Fibroblast of lung (primary cell): ENCODE measurements at places on chromosomes 2 and 18. TPM values are rescaled to one million over a fixed set of nuclear protein-coding genes. Genes with fewer than 3 reads are reported as not detected.

Gene ALK
- 0.01 and 0.02 TPM in 2 replicates for polyA plus RNA-seq

Gene DSG2
- 1.1 and 1.6 TPM in 2 replicates for polyA plus RNA-seq

Gene GALNT14
- polyA plus RNA-seq: 0.15 and 0.25 TPM in 2 replicates

- DNase-seq: no peak
Measured at GRCh38 chr2:136225950-136226835, 108.2 kb upstream of the CXCR4 start.

GRCh38 chr2:99439971-99440505 lies 49.8 kb downstream of the REV1 start:
- DNase-seq: no peak

GRCh38 chr2:109527846-109528705 lies 85.7 kb downstream of the SEPTIN10 start:
- DNase-seq: no peak

DNA sequence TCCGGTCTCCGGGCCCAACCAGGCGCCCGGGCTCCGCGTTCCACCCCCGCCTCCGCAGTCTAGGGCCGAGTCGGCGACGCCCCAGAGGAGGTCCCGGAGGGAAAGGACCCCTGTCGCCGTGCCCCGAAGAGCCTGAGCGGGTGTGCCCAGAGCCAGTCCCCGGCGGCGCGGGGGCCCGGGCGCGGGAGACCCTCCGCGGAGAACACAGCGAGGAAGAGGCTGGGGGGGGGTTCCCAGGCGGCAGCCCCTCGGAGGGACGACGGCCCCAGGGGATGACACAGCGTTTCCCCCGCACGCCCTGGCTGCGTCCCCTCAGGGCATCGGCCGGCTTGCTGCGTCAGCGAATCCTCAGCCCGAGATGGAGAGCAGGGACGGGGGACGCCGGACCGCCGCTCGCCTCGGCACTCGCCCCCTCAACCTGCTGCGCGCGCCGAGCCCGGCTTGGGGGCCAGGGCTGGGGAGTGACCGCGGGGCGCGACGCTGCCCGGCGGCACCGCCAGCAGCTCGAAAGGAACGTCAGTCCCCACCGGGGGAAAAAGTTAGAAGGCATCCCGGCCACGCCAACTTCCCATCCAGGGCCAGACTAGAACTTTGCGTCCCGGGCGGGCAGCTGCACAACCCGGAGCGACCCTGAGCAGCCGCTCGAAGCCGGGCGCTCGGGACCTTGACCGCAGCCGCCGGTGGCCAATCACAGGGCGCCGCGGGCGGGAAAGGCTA lies 711 bp downstream of the SFXN5 start:
- DNase-seq: no peak

DNA sequence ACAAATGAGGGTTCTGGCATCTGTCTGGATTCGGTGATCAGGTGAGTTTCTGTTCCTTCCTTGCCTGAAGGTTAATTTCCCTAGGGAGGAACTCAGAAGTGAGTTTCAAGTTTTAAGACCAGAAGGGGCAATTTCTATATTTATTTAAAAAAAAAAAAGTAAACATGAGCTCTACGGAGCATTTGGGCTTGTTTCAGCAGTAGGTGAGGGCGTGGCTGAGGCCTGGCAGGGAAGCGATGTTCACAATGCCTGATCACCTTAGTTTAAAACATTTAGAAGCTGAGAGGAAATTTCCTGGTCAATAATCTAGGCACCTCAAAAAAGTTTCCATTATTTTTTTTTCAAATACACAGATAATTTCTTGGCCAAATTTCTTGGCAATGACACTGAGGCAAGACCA lies 629.1 kb downstream of the DPP10 start:
- no peak for DNase-seq

DNA sequence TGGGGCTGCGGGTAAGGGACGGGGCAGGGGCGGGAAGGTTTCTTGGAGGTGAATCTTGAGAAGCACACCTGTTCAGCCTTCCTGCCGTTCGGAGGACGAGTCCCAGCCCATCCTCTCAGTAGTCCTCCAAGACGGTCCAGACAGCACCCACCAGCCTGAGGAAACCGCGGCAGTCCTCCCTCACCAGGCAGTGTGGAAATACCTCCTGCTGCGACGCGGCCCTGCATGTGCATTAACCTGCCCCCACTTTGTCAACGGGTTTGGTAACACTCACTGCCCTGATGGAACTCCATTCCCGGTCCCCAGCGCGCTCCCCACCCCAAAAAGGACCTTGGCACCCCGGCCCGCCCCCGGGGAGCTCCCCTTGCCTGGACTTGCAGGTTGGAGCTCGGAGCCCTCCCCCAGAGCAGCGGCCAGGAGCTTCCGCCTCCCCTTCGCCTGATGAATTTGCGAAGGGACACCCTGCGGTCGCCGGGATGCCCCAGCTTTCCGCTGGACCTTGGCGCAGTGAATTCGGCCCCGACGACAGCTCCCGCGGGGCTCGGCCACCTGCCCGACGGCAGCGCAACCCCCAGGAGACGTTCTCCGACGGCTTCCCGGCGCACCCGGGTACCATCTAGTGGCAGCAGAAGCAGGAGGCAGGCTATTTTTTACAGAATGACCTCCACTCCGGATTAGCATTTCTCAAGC lies 31.5 kb downstream of the ACVR1C start:
- peak; percentile 10 for DNase-seq

DNA sequence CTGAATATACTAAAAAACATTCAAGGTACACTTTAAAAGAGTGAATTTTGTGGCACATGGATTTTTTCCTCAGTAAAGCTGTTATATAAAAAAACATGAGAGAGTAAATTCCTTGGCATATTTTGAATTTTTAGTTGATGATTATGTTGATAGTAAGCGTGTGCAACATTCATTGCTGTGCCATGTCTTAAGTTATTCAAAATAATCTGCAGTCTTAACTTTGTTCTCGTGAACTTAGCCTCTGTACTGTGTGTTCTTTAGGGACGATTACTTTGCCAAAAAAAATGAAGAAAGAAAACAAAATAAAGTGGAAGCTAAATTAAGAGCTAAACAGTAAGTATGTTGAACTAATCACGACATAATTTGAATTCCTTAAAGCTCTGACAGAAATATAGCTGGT lies 9.6 kb downstream of the SSB start:
- peak; percentile 65 for DNase-seq

- no peak for DNase-seq
Measured at GRCh38 chr2:7655629-7656028, 738.4 kb downstream of the RNF144A start.

DNA sequence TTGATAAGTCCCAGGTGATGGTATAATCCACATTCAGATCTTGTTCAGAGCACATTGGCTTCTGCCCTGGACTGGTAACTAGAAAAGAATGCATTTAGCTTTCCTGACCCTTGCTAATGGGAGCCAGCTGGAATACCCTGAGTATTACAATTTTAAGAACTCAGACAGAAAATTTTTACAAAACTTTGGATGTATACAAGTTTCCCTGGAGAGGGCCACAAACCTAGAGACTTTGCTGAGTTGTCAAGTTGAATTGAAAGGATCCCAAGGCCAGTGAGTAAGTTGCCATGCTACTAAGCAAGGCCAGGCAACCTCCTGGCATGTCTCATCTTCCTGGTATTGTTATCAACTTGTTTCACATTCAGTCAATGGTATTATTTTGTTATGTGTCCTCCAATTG lies 20.0 kb upstream of the NABP1 start:
- peak; percentile 72 for DNase-seq

DNA sequence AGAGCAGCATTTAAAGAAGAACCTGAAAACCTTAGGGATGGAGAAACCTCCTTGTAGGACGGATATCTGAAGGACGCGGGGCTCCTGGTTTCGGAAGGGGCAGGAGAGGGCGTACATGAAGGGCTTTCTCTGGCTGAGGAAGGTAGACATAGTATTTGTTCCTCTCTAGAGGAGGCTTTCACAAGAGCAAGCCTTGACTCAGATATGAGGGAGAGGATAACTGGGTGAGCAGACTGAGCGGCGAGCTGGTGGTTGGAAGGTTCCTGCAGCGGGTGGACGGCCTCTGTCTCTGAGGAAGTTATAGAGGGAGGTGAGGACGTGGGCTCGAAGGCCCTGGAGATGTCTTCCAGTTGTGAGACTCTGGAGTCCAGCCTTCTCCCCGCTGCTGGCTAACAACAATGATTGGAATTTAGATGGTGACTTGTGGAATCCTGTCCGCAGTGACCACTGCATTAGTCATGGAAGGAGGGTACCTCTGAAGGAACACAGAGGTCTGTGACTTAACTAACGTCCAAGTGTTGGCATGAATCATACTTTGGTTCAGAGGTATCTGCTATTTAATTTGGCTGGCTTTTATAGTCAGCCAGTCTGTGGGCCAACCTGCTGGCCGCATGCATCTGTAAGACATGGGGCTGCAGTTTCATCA lies 80.9 kb downstream of the ASAP2 start:
- DNase-seq: peak; percentile 100
